Activated T-cell treated with anti-CD3 and anti-CD28 coated beads, Interleukin-2, amount 50 U/mL, for 72 hours (primary cell): ENCODE measurements at places on chromosomes 5 and 9. TPM values are rescaled to one million over a fixed set of nuclear protein-coding genes. Genes with fewer than 3 reads are reported as not detected.

Gene NOXA1
- 1.4 TPM for total RNA-seq

Gene ARSK
- 7.2 TPM for total RNA-seq

Gene SH3RF2
- total RNA-seq = 0.53 TPM

Gene PCDHA10
- not detected for total RNA-seq

Gene ANKRD34B
- total RNA-seq = not detected

Gene OLFM1
- not detected for total RNA-seq

Gene SPINK9
- total RNA-seq = not detected

Gene WDR31
- total RNA-seq = 1.4 TPM

Gene FGF10
- total RNA-seq = not detected

Gene CCDC171
- total RNA-seq = 4.9 TPM

Gene VLDLR
- 19.2 TPM for total RNA-seq
